ENCODE measurements at places on chromosomes 3 and 15. TPM values are rescaled to one million over a fixed set of nuclear protein-coding genes. Genes with fewer than 3 reads are reported as not detected.

Gene ATP13A4
- polyA plus RNA-seq: 0.51 TPM

Gene RHOV
- 14.6 TPM for polyA plus RNA-seq

Gene HRG
- polyA plus RNA-seq: not detected

Gene ASB7
- polyA plus RNA-seq: 2.1 TPM

Gene CA12
- polyA plus RNA-seq: 9.6 TPM

Gene FBXL22
- 0.79 TPM for polyA plus RNA-seq

Gene PLSCR5
- not detected for polyA plus RNA-seq

Gene FAM219B
- 65.4 TPM for polyA plus RNA-seq

Gene GNAI2
- 242 TPM for polyA plus RNA-seq

Gene TERC
- polyA plus RNA-seq: not detected

Gene MELTF
- polyA plus RNA-seq: 9.7 TPM

Gene XCR1
- 0.06 TPM for polyA plus RNA-seq

Gene GOLGA8S
- 0.06 TPM for polyA plus RNA-seq

All from adipose tissue (tissue), 3 donors.